CD4-positive, alpha-beta memory T cell (primary cell): ENCODE measurements at places on chromosomes 3 and 15. TPM values are rescaled to one million over a fixed set of nuclear protein-coding genes. Genes with fewer than 3 reads are reported as not detected.

CDV3 gene
- polyA plus RNA-seq = 33.5 TPM

DNA sequence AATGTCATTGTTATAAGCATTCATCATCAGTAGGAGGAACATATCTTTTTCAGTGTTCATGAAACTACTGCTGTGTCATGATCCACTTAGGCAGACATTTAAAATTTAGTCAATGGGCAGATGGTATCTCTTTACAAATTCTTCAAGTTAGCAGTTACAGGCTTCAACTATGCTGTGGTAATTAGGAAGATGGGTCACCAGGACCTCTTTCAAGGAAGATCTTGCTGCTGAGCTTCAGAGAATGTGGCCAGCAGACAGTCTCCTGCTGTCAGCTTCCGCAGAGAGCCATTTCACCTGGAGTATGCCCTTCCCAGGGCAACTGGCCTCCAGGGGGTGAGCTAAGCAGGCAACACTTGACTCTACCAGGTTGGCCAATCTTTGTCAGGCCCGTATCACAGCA is 19.4 kb downstream of the IFT57 start:
- DNase-seq = no peak

CCR1 gene
- 0.10 TPM for polyA plus RNA-seq

DNA sequence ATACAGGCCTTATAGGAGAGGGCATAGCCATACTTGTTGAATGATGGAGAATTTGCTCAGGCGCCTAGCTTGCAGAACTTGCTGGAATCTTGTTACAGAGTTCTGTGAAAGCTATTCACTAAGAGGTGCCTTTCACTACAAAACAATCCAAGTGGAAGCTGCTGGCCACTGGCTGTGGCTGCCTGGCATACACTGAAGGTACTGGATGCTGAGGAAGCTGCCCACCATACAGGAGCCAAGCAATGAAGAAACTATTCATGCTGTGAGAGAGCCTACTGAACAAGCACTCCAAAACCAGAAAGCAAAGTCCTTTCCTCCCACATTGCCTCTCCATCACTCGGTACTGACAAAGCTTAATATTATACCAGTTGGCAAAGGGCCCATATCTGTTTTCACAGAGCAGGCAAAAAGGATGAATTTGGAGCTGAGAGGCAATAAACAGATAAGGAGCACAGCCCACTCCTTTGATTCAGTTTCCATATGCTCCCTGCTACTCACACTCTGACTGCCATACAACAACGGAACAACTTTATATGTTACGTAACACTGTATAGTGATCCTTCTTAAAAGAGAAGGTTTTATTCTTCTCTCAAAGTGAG is 192.6 kb upstream of the ALCAM start:
- no peak for DNase-seq

FAM240A gene
- polyA plus RNA-seq = not detected

GRCh38 chr3:74075241-74075640 is 450.5 kb upstream of the PDZRN3 start:
- DNase-seq = no peak
